HT1080 (cell line): ENCODE measurements at places on chromosomes 3 and 15.

DNA sequence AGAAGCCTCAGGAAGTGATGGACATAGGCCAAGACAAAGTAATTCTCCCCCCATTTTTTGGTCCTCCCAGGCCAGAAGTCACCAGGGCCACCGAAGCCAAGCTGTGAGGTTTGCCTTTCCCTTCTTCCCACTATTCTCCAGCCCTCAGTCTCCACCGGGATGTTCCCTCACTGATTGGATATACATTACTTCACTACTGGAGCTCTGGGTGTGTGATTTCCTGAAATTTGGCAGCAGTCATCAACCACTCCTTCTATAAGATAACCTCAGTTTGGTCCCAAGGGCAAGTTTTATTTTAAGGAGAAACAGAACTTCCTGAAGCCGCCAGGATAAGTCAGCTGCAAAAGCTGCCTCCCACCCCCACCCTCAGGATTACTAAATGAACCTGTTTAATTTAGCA, 11.3 kb downstream of the SLCO2A1 start:
- no peak for DNase-seq

DNA sequence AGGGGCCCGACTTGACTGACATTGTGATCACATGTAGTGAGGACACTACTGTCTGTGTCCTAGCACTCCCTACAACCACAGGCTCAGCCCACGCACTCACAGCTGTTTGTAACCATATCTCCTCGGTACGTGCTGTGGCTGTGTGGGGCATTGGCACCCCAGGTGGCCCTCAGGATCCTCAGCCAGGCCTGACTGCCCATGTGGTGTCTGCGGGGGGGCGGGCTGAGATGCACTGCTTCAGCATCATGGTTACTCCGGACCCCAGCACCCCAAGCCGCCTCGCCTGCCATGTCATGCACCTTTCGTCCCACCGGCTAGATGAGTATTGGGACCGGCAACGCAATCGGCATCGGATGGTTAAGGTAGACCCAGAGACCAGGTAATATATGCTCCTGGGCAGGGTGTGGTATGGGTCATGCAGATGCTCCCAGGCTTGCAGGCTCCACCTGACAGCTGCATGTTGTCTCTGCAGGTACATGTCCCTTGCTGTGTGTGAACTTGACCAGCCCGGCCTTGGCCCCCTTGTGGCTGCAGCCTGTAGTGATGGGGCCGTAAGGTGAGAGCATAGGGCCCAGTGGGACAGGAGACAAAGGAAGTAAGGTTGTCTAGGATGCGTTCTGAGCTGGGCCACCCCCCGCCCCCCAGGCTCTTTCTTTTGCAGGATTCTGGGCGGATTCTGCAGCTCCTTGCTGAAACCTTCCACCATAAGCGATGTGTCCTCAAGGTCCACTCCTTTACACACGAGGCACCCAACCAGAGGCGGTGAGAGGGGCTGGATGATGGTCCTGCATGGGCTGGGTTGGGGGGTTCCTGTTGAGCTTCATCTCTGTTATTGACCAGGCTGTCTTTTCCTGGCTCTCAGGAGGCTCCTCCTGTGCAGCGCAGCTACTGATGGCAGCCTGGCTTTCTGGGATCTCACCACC, 4.4 kb downstream of the DALRD3 start:
- DNase-seq = no peak

- no peak for DNase-seq
Measured at GRCh38 chr3:40152482-40153133, 156.9 kb upstream of the EIF1B start.

- no peak for DNase-seq
Measured at GRCh38 chr3:46017720-46018119, 9.6 kb downstream of the XCR1 start.

- DNase-seq = no peak
Measured at GRCh38 chr15:67038736-67039135, 26.7 kb upstream of the SMAD3 start.

- DNase-seq = no peak
Measured at GRCh38 chr3:156657862-156658731, 16.3 kb upstream of the TIPARP start.

GRCh38 chr15:75590239-75590638, 11.1 kb upstream of the PTPN9 start:
- no peak for DNase-seq

GRCh38 chr3:105401691-105402149, 35.0 kb downstream of the ALCAM start:
- peak; percentile 53 for DNase-seq

GRCh38 chr3:71478568-71478967, 105.0 kb downstream of the FOXP1 start:
- DNase-seq = peak; percentile 50

DNA sequence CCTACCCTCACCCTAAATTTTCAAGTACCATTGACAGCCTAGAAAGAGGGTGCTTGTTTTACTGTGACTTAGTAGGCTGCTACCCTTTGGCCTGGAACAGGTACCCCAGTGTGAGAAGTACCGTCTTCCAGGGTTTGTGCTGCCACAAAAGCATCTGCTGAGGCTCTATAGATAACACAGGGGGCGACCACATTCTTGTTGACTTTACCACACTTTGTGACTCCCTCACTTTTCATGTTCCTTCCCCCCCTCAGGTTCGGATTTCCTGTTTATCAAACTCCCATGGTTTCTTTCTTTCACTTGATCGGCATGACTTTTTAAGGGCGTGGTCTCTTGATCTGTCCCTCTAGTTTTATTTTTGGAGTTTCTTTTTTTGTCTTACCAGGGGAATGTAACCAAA, 23.5 kb downstream of the EXOG start:
- DNase-seq = no peak

DNA sequence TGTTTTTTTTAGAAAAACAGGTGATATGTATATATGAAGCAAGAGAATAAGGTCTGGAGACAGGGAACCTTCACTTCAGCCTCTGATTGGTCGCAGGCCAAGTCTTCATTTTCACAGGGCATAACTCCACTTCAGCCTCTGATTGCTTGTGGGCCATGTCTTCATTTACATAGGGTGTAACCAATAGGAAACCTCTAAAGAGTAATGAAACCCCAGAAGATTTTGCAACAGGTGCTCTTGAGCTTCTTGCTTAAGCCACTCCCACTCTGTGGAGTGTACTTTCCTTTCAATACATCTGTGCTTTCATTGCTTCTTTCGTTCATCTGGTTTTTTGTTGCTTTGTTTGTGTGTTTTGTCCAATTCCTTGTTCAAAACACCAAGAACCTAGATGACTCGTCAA, 22.6 kb upstream of the SCG3 start:
- no peak for DNase-seq

DNA sequence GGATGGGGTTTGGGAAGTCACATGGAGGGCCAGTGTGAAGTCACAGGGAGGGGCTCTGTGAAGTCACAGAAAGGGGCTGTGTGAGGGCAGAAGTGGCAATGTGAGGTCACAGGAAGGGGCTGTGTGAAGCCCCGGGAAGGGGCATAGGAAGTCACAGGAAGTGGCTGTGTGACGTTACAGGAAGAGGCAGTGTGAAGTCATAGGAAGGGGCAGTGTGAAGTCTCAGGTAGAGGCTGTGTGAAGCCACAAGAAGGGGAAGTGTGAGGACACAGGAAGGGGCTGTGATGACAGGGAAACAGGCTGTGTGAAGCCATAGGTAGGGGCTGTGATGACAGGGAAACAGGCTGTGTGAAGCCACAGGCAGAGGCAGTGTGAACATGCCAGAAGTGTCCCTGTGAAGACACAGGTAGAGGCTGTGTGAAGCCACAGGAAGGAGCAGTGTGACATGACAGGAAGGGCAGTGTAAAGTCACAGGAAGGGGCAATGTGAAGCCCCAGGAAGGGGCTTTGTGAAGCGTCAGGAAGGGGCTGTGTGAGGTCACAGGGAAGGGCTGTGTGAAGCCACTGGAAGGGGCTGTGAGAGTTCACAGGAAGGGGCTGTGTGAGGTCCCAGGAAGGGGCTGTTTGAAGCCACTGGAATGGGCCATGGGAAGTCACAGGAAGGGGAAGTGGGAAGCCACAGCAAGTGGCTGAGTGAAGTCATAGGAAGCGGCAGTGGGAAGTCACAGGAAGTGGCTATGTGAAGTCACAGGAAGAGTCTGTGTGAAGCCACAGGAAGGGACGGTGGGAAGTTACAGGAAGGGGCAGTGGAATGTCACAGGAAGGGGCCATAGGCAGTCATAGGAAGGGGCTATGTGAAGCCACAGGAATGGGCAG, 37.1 kb downstream of the GASK1A start:
- no peak for DNase-seq

GRCh38 chr3:69180869-69181591, 58.6 kb upstream of the LMOD3 start:
- DNase-seq = no peak

DNA sequence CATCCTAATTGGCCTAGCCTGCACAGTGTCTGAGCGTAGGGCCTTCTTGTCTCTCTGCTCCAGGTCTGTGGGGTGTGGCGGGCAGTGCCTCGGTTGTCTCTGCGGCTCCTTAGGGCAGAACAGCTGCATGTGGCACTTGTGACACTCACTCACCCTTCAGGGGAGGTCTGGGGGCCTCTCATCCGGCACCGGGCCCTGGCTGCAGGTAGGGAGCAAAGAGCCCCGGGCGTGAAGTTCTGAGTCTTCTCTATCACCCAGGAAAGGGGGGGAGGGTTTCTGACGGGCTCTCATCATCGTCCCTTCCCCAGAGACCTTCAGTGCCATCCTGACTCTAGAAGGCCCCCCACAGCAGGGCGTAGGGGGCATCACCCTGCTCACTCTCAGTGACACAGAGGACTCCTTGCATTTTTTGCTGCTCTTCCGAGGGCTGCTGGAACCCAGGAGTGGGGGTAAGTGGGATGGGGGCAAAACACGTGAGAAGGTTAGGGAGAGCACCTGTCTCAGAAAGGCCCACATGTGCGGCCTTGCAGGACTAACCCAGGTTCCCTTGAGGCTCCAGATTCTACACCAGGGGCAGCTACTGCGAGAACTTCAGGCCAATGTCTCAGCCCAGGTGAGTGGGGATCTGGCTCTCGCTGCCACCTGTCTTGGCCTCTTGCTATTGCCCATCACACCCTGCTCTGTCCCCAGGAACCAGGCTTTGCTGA, 2.6 kb downstream of the CHRD start:
- DNase-seq = no peak

DNA sequence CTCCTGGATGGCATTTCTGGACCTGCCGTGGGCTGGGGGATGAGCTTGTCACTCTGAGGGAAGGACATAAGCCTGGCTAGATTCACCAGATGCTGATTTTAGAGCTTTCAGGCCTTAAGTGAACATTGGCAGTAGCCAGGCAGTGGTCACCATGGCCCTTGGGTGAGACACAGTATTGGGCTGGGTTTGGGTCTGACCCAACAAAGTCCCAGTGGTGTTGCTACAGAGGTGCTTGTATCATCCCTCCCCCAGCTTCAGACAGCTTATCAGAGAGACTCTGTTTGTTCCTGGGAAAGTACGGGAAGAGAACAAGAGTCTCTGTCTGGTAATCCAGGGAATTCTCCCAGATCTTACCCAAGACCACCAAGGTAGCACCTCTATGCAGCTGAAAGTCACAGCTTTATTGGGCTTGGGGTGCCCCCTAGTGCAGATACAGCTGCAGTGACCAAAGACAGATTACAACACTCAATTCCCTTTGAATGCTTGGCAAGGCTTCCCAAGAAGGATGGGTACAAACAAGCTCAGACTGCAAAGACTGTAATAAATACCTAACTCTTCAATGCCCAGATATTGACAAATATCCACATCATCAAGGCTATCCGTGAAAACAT, 9.8 kb upstream of the RUVBL1 start:
- peak; percentile 54 for DNase-seq

DNA sequence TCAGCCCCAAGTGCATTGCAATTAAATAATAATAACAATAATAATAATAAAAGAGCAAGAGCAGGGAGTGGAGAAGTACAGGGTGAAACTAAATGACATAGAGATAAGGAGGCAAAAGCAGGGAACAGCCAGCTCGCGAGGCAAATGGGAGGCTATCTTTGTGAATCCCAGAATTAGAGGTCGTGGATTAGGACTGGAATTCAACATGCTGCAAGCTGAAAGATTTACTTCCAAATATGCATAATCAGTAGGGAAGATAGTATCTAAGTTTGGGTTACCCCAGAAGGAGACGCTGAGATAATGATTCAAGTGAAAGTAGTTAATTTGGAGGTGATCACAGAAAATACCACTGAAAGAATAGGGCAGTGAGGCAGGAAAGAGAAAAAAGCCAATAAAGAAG, 119.4 kb upstream of the UBE2E2 start:
- DNase-seq = no peak

DNA sequence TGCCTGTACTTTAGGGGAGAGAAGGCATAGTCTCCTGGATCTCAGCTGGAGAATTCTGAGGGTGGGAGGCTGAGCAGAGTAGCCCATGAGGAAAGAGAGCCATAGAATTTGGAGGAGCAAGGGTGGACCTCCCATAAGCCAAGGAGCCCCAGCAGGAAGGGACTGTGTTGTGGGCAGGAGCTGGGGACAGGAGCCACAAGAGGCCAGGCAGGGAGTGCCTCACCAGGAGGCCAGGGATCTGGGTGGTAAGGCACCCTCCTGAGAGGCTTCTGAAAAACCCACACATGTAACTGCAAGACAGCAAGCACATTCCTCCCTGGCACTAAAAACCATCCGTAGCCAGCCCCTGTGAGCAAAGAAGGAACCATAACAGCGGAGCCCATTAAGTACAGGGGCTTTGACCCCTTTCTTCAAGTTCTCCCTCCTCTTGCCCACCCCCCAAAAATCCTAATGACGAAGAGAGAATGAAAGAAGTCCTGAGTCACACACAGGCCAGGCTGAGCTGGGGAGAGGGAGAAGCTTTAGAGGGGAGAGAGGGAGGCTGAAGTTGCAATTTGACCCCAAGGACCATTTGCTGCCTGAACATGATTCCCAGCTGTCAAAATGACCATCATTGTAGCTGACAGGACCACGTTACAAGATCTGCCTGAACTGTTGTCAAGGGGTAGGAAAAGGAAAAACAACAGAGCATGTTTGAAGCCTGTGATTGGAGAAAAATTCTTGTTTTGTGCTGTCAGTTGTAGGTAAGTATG, 82.6 kb downstream of the TRIM42 start:
- no peak for DNase-seq

GRCh38 chr15:70353606-70354345, 256.1 kb upstream of the TLE3 start:
- DNase-seq = no peak

- no peak for DNase-seq
Measured at GRCh38 chr15:58459045-58459444, 27.3 kb downstream of the LIPC start.

DNA sequence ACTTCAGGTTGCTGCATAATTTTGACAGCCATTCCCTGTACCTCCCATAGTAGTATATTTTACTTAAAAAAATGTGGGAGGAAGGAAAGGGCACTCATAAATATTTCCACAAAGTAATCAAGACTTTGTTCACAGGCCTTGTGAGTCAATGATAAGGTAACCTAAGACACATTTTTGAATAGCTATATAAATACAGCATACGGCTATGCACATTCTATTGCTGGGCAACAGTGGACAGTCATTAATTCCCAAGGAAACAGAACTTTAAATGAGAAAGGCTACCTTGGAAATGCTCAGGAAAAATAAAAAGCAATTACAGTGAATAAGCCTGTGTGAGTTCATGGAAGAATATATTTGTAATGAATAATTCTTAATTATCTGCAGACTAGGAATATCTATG, 144.0 kb downstream of the CADM2 start:
- DNase-seq = no peak

GRCh38 chr3:187020376-187020775, 90.0 kb downstream of the ST6GAL1 start:
- no peak for DNase-seq
